ENCODE measurements at places on chromosomes 1 and 21.

DNA sequence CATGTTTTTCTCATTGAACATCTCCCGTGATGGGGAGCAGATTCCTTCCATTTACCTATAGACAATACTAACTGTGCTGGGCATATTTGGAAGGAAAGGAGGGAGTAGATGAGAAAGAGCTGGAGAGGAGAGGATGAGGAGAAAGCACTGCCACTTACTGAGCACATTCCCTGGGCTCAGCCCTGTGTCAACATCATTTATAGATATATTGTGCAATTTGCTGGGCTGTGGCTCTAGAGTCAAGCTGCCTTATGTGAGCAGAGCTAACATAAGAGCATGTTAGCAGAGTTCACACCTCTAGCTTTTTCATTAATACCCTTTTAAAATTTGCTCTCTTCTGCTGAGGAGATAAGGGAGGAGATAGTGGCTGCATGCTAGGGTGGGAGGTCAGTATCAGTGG, 22.3 kb upstream of the CD53 start:
- DNase-seq: no peak

- DNase-seq: no peak
Observed at GRCh38 chr1:153513666-153514065, 22.1 kb downstream of the S100A6 start.

GRCh38 chr1:43913051-43913501, 20.5 kb upstream of the ARTN start:
- DNase-seq: no peak

DNA sequence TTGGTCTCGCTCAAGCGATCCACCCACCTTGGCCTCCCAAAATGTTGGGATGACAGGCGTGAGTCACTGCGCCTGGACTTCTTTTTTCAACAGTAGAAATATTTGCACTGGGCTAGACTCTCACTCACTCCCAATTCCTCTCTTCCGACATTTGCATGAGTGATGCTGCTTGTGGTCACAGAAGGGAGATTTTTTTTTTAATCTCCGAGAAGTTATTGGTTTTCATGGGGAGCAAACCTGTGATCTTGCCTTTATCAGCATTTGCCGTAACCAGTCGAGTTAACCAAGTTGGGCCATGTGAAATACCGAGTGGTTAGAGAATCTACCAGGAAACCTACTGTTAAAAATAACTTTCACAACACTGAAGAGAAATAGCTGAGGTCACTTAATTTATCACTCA, 21.1 kb downstream of the ERG start:
- DNase-seq: no peak

DNA sequence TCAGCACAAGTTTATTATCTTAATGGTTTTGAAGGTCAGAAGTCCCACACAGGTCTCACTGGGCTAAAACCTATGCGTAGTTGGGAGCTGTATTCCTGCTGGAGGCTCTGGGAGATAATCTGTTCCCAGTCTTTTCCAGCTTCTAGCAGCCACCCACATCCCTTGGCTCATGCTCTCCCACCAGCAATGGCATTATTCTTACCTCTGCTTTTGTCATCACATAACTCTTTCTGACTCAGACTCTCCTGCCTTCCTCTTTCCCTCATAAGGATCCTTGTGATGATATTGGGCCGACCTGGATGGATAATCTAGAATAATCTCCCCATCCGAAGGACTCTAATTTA, 122.2 kb upstream of the PRDX6 start:
- DNase-seq: no peak

GRCh38 chr1:213003256-213003655, 12.4 kb downstream of the ANGEL2 start:
- no peak for DNase-seq

GRCh38 chr1:94000510-94001282, 91.5 kb upstream of the GCLM start:
- DNase-seq: no peak

DNA sequence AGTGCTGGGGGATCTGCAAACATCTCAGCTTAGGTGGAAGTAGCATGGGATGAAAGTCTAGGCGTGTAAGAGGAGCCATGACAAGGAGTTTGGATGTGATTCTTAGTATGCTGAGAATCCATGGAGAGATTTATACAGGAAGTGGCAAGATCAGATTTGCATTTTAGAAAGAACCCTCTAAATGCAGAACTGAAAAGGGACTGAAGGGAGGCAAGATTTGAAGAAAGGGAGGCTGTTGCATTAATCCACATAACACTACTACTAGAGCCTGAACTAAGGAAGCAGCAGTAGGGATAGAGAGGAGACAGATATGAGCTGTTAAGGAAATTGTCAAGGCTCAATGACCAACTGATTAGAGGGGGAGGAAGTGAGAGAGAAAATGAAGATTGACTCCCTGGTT, 9.8 kb downstream of the C1orf74 start:
- DNase-seq: no peak

DNA sequence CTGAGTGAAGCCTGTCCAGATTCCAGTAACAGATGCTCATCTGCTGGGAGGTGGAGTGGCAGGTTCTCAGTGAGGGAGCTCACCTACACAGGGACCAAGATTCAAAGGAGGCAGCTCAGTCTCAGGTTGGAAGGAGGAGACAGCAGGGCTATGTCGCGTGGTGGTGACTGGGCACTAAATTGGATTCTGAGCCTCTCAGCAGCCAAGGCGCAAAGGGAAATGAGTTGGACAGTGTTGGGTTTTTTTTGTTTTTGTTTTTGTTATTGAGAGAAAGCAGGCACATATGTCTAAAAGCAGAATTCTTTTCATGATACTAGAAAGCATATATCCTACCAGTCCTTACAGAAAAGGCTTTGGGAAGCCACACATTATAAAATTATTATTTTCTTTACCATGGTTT, 26.2 kb downstream of the UMODL1 start:
- DNase-seq: no peak

DNA sequence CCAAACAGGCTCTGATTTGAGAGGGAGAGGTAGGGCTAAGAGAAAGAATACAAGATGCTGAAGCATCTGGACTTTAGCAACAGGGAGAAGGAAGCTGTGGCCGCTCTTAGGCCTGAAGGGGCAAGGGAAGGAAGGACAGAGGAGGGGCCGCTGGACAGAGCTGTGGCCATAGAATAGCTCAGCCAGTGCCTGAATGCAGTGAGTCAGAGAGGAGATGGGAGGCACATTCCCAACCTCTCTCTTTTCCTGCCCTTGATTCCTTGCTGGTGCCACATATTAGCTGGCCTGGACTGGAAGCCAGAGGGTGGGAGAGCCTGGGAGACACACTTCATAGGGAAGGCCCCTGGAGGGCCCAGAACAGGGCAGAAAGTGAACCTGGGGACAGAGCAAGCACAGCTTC, 83.4 kb upstream of the POU3F1 start:
- DNase-seq: no peak

GRCh38 chr21:42578761-42579415, 65.2 kb downstream of the SLC37A1 start:
- DNase-seq: no peak

All from spinal cord (tissue), 10 donors.